ENCODE measurements at places on chromosomes 5 and 9.
A peak's percentile ranks its signal among the peaks of the same experiment; 100 is the strongest.

DNA sequence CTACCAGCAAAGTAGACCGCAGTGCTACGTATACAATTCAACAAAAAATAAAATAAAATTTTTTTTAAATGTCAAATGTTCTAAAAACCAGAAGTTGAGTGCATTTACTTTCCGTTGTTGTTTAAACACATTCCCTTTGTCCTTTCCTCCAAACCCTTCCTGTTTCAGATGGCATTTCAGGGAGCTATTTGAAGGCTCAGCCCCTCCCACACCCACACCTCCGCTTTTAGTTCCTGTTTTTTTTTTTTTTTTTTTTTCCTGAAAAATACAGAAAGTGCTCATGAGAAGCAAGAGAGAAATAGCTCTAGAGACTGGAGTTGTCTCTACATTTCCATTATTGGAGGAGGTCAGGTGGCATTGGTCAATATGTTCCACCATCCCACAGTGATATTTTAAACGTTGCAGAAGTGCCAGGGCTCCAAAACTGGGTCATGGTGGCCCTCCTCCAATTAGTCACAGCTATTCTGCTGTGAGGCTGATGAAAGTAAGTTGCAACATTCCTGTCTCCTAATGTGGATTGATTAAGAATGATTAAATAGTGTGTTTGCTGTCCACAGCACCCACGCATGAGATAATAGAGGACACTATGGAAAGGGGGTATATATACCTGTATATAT lies 106.9 kb downstream of the GABRG2 start:
- no peak for DNase-seq

GRCh38 chr5:135697959-135698345 lies 119.2 kb upstream of the CXCL14 start:
- no peak for DNase-seq

DNA sequence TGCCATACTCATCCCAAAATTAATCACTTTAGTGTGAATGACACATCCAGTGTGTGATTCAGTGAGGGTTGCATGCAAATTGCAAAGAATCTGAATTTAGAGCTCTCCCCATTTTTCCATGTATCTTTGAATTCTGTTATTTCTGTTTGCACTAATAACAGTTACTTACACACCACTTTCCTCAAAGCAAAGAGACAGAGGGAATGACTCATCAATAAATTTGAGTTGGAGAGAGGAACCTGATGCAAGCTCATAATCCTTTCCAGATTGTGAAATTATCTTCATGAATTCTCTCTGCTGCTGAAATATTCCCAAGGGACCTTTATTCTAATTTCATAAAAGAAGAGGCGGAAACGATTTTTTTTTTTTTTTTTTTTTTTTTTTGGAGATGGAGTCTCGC lies 204.8 kb downstream of the CDH9 start:
- peak; percentile 57 for DNase-seq

GRCh38 chr5:161134956-161135355 lies 282.9 kb upstream of the ATP10B start:
- no peak for DNase-seq

DNA sequence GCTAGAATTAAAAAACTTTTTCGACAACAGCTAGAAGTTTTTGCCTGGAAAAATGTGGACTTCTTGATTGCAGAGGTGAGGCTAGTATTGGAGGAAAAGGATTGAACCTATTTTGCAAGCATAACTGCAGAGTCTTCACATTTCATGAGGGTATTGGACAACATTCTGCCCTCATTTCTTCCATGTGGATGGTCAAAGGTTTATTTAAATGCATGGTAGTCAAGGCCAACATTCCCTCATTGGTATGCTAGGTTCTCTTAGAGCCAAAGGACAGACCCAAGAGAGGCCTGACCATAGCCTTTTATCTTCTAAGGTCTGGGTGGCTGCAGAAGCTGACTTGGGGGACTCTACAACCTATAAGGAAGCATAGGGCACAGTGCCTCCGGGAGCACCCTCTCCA lies 11.2 kb downstream of the BHMT2 start:
- no peak for DNase-seq

GRCh38 chr9:131503626-131504465 lies 1.1 kb downstream of the POMT1 start:
- no peak for DNase-seq

DNA sequence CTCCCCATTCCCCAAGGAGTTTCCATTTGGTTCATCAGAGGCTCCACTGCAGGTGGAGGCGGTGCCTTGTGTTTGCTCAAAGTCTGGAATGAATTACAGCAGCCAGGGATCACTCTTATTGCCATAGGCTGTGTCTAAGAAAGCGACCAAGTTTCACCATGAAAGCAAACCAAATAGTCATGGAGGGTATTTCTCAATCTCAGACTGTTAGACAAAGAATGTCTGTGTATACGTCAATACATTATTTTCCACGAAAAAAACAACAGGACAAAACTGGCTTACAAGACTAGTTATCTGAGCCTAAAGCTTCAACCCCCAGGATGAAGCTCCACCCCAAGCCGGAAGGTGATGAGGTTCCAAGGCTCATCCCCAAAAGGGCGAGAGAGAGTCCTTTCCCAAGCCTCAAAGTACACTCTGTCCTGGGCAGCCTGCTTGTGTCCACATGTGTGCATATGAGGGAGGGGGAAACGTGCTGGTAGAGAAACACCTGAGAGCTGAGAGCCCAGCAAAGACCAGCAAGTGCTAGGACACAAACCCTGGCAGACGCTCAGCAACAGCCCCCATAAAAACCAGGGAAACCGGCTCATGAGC lies 4.3 kb downstream of the B4GALT1 start:
- DNase-seq = no peak

DNA sequence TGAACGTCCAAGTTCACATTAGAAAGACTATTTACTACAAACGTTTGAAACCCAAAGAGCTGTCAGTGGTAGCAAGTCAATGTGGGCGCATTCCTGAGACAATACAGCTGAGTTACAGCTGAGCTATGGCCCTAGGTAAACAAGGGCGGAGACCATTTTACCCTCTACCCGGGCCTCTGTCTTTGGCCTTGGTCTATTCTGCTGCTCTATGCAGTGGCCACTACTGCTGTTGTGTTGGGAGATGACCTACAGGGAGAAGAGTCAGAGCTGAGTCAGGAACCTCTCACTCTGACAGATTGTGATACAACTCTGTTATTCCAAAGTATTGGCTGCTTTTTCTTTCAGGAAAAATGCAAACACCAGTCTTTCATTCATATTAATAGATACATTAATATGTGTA lies 700.6 kb downstream of the SEMA5A start:
- no peak for DNase-seq

- DNase-seq = no peak
These were observed 281.1 kb downstream of the MRPS30 start for GRCh38 chr5:45089870-45090269.

GRCh38 chr9:129752900-129753729 lies at the start of gene PTGES:
PTGES (minus strand) TSS chr9:129753042; CDS start chr9:129753012, 30 bp downstream.
- DNase-seq = no peak

GRCh38 chr9:72173080-72173479 lies 23.8 kb downstream of the GDA start:
- DNase-seq = no peak

DNA sequence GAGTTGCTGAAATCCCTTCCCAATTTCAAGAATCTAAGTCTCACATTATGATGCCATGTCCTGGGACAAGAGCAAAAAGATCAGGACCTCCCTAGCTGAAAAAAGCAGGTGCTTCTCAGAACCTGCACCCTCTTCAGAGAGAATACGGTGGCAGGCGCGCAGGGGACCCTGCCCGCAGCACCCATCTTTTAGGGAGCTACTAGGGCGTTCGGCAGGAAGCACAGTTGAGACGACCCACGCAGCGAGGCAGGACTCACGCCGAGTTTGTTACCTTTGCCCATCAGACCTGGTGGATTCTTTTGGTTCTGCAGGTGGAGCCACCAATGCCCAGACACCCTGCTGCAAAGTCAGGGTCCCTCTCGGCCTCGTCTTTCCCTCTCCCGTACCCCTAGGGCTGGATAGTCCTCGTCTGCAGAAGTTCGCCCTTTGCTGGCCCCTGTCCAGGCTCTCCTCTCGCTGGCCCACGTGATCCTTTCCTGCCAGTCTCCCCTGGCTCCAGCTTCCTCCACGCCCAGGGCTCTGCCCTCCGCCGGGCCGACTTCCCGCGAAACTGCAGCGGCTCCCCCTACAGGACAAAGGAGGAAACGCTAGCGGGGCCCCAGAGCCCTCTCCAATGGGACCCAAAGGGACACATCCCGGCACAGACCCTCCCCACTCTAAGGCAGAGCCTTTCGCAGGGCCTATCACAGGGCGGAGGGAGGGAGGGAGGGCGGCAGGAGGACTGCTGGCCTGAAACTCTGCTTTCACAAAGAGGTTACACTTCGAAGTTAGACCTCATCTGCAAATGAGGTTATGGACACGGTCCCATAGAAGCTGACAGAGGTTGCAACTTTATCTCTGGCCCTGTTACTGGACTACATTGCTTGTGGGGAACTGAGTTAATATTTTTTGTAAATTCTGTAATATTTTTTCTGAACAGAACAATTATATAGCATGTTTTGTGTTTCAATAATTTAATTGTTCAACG lies 28.8 kb downstream of the TMEM174 start:
- DNase-seq = peak; percentile 48

DNA sequence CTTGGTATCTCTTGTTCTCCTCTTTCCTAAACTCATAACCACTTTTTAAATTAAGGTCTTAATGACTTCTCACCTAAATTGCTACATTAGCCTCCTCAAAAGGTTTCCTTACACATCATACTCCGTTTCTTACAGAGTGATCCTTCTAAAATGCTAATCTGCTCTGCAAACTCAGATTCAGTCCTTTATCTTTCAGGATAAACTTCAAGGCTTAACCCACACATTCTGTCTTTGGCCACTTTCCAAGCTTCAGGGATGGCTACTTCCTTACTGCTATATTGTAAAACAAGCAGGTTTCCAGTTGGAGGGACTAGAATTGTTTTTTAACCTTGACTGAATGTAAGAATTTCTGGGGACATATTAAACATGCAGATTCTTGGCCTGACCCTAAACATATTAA lies 105.5 kb upstream of the CHD1 start:
- DNase-seq = no peak

- DNase-seq = no peak
These were observed 85.0 kb downstream of the GALNT10 start for GRCh38 chr5:154275566-154275965.

DNA sequence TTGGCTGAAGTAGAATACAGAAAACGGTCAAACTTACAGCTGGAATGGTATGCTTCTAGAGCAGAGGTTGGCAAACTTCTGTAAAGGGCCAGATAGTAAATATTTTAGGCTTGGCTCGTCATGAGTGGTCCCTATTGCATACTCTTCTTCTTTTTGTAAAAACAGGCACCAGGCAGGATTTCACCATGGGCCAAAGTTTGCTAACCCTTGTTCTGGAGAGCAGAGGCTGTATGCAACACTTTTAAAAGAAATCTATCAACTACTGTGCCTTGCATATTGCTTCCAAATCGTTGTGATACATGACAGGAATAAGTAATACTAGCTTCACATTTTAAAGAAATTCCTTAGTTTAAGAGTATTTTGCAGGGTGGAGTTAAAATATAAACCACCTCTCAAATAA lies 15.6 kb upstream of the COL23A1 start:
- no peak for DNase-seq

GRCh38 chr5:69261034-69261433 lies 26.3 kb downstream of the CDK7 start:
- no peak for DNase-seq

GRCh38 chr5:89110916-89111646 lies 228.1 kb upstream of the MEF2C start:
- DNase-seq = no peak

- no peak for DNase-seq
These were observed 23.1 kb downstream of the P4HA2 start for GRCh38 chr5:132204371-132205135.

DNA sequence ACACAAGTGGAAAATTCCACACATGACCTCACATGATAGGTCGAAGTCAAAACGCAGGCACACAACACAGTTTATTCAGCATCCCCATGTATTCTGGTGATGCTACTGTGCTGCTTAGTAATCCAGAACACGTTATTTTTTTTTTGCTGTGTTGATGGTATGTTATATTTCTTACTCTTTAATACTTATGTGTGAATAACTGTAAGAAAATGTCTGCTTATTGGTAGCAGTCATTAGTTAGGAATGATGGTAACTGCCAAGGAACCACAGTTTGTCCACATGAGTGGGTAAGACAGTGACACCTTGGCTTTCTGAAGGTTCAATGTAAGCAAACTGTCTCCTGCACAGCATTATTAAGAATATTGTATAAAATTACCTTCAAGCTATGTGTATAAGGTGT lies 107.7 kb upstream of the DAPK1 start:
- DNase-seq = no peak

GRCh38 chr9:95992536-95992935 lies 117.0 kb downstream of the ERCC6L2 start:
- DNase-seq = no peak

GRCh38 chr5:54867310-54867944 lies 118.0 kb downstream of the ESM1 start:
- peak; percentile 45 for DNase-seq

DNA sequence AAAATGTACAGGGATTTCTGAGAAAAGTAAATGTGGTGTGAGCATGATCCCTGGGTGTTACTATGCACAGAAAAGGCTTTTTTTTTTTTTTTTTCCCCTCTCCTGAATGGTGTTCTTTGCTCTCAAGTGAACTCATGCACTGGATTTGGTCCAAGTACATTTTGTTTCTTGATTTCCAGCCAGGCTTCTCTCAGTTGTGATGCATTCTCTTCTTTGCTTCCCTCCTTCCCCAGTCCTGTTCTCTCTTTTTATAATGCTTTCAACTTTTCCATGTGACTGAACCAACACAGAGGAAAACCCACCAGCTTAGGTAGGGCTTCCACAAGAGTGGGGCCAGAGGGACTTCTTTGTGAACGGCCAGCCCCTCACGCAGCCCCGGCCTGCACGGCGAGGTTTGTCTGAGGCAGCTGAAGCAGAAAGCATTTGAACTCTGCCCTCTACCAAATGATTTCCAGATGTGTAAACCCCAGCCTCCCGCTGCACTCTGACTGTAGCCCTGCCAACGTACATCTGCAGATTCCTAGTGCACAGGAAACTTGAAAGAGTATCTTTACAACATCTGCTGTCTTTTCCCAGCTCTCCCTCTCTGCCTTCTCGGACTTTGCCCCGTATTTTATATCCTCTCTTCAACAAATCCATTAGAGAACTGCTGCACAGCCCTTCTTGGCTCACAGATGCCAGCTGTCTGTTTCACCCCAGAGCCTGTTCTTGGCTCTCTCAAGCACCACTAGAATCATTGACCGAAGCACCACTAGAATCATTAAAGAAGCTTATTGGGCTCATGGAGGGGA lies 71.8 kb upstream of the CD180 start:
- peak; percentile 93 for DNase-seq

DNA sequence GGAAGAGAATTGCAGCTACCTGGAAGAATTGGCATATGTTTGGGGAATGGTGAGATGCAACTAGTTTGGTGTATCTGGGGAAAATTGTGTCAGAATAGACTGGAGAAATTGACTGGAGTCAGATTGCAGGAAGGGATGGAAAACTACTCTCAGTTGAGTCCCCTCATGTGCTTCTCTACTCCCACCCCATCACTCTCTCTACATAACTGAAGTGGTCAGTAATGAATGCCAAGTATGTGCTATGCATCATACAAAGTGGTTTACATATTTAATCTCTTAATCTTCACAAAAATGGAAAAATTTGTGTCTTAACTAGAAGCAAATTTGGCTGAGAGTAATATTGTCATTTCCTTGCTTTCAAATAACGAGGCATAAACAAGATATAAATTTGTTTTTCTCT lies 146.4 kb upstream of the TNC start:
- DNase-seq = no peak

GRCh38 chr9:98960409-98960808 lies 16.7 kb downstream of the COL15A1 start:
- DNase-seq = no peak

Data from putamen (tissue), 1 donor.